ENCODE measurements at places on chromosomes 6 and 20. TPM values are rescaled to one million over a fixed set of nuclear protein-coding genes. Genes with fewer than 3 reads are reported as not detected.
A peak's percentile ranks its signal among the peaks of the same experiment; 100 is the strongest.

- no peaks in the 10 kb centered on the region for H3K36me3 ChIP-seq
- no peaks in the 10 kb centered on the region for H3K27me3 ChIP-seq
- no peak overlapping the region for H3K27ac ChIP-seq
- DNase-seq = no peak
Measured at GRCh38 chr6:61959196-61959595, 326.8 kb downstream of the KHDRBS2 start.

- peaks cover 27% of the 10 kb centered on the region for H3K4me1 ChIP-seq
- no peaks in the 10 kb centered on the region for H3K36me3 ChIP-seq
- DNase-seq = peak; percentile 88
- H3K4me3 ChIP-seq = peak within 1 kb of the TSS; percentile 66
- no peaks in the 10 kb centered on the region for H3K27me3 ChIP-seq
Measured at GRCh38 chr20:37345339-37346235, at the start of gene SRC. SRC (plus strand) TSS chr20:37346140; CDS start chr20:37384154, 38,014 bp downstream.

DNA sequence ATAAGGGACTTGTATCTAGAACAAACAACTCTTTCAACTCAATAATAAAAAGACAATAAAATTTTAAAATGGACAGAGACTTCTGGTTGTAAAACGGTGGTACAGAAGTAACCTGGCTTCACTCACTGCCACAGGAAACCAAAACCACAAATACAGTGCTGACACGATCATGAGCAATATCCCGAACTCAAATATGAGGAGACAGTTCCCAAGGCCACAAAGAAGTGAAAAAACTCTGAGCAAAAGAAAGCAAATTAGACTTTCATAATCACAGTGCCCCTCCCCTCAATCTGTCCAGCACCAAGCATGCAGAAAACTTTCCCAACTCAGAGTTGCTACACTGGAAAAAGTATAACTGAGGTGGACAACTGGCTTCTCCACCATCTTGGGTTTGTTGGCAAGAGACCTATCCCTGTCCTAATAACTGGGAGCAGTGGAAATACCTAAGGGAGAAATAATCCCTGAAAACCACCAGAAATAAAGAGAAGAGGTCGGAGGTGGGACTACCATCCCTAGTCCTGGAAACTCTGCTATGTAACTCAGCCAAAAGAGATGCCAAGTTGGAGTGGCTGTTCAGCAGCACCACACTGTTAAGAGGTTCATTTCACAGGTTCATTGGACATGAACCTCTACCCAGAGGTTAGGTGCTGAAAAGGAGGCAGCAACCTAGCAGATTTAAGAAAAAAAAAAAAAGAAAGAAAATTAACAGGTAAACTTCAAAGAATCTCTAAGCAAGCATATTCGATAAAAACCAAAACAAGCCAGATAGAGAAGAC lies 55.5 kb downstream of the REV3L start:
- DNase-seq = no peak
- H3K36me3 ChIP-seq = peaks cover 18% of the 10 kb centered on the region
- peaks cover 62% of the 10 kb centered on the region for H3K4me1 ChIP-seq
- H3K4me3 ChIP-seq = no peak overlapping the region
- peak overlapping the region; percentile 74 for H3K27ac ChIP-seq

- no peak overlapping the region for H3K4me3 ChIP-seq
- H3K36me3 ChIP-seq = no peaks in the 10 kb centered on the region
- H3K27me3 ChIP-seq = peaks cover 9% of the 10 kb centered on the region
- DNase-seq = no peak
Measured at GRCh38 chr6:88020439-88020838, 27.2 kb upstream of the SPACA1 start.

GRCh38 chr20:10497791-10498190 lies 62.7 kb downstream of the SLX4IP start:
- H3K4me3 ChIP-seq = no peak overlapping the region
- H3K4me1 ChIP-seq = peaks cover 9% of the 10 kb centered on the region
- no peak overlapping the region for H3K27ac ChIP-seq

DNA sequence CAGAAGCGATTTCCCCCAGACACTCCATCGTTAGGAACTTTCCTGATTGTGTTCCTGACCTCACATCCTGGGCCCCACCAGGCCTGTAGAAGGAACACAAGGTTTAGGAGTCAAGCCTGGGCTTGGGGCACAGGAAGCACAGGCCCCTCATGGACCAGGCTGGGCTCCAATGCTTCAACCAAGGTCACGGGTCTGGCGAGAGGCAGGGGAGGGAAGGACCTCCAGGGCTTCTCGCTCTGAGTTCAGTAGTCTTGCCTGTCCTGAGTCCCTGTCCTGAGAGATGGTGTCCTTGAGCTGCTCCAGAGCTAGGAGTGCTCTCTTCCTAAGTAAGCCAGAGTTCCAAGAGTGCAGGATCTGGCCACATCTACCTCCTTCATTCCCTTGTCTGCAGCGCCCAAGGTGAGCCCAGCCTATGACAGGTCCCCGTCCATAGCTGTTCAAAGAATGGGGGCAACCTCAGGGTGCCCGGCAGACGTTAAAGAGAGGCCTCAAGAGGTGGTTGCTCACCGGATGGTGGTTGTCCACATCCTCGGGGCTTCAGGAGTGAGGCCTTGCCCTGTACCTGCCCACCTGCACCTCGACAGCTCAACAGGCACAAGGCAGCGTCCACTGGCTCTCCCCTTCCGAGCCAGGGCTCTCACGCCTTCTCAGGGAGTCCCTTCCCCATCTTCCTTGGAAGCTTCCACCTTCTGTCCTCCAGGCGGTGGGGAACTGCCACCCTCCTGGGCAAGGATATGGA lies 1.6 kb upstream of the TUBB1 start:
- H3K4me3 ChIP-seq = no peak overlapping the region
- no peak for DNase-seq
- no peak overlapping the region for H3K27ac ChIP-seq
- peaks cover 47% of the 10 kb centered on the region for H3K4me1 ChIP-seq
- H3K27me3 ChIP-seq = no peaks in the 10 kb centered on the region

- H3K27me3 ChIP-seq = no peaks in the 10 kb centered on the region
- H3K27ac ChIP-seq = no peak overlapping the region
- H3K36me3 ChIP-seq = peaks cover 29% of the 10 kb centered on the region
- H3K4me3 ChIP-seq = no peak overlapping the region
- H3K4me1 ChIP-seq = peaks cover 33% of the 10 kb centered on the region
- DNase-seq = no peak
Measured at GRCh38 chr6:85628353-85628752, 14.3 kb downstream of the SYNCRIP start.

DNA sequence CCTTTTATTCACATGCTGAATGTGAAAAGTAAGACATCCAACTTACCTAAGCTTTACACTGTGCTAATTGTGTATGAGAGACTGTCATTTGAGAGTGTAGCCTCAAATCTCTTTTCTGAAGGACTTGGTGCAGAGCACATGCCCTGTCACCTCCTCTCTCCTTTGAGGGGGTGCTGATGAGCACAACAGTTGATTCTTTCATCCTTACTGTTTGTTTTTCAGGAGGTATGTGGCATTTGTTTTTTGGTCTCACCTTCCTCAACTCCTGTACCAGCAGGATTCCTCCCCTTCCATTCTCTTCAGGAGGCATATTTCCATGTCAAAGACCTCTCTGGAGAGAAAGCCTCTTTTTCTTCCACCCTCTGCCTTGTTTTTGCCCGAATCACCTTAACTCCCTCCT lies 252.6 kb upstream of the CITED2 start:
- peaks cover 6% of the 10 kb centered on the region for H3K4me1 ChIP-seq
- H3K27ac ChIP-seq = no peak overlapping the region
- H3K4me3 ChIP-seq = no peak overlapping the region
- peaks cover 4% of the 10 kb centered on the region for H3K36me3 ChIP-seq

- no peaks in the 10 kb centered on the region for H3K36me3 ChIP-seq
- DNase-seq = no peak
- H3K4me3 ChIP-seq = no peak overlapping the region
- H3K4me1 ChIP-seq = peaks cover 32% of the 10 kb centered on the region
- H3K27ac ChIP-seq = peak overlapping the region; percentile 86
- no peaks in the 10 kb centered on the region for H3K27me3 ChIP-seq
Measured at GRCh38 chr20:11716239-11716944, 201.3 kb upstream of the BTBD3 start.

DNA sequence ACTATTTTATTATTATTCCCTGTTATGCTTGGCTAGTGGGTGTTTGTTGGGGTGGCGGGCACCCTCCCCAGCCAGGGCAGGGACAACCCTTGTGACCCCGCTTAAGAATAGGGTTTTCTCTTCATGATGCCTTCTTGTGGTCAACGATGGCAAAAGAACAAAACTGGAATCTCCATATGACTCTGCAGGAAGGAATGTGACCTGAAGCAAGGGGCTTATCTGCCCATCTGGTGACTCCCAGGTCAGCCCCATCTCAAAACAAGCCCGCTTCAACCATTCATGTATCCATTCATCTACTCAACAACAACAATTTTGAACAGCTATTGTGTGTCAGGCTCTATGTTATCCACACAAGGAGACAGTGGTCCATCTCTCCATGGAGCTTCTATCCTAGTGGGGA lies 30.9 kb upstream of the TGM6 start:
- H3K36me3 ChIP-seq = no peaks in the 10 kb centered on the region
- peaks cover 18% of the 10 kb centered on the region for H3K27me3 ChIP-seq
- H3K27ac ChIP-seq = no peak overlapping the region
- H3K4me1 ChIP-seq = no peaks in the 10 kb centered on the region
- DNase-seq = no peak

GRCh38 chr6:143675382-143675900 lies 2.3 kb upstream of the PHACTR2 start:
- no peak for DNase-seq
- H3K4me1 ChIP-seq = peaks cover 56% of the 10 kb centered on the region
- H3K27ac ChIP-seq = peak overlapping the region; percentile 82

GRCh38 chr6:158506601-158507000 lies 53.3 kb upstream of the TMEM181 start:
- peaks cover 36% of the 10 kb centered on the region for H3K36me3 ChIP-seq
- no peaks in the 10 kb centered on the region for H3K27me3 ChIP-seq
- H3K27ac ChIP-seq = no peak overlapping the region

DNA sequence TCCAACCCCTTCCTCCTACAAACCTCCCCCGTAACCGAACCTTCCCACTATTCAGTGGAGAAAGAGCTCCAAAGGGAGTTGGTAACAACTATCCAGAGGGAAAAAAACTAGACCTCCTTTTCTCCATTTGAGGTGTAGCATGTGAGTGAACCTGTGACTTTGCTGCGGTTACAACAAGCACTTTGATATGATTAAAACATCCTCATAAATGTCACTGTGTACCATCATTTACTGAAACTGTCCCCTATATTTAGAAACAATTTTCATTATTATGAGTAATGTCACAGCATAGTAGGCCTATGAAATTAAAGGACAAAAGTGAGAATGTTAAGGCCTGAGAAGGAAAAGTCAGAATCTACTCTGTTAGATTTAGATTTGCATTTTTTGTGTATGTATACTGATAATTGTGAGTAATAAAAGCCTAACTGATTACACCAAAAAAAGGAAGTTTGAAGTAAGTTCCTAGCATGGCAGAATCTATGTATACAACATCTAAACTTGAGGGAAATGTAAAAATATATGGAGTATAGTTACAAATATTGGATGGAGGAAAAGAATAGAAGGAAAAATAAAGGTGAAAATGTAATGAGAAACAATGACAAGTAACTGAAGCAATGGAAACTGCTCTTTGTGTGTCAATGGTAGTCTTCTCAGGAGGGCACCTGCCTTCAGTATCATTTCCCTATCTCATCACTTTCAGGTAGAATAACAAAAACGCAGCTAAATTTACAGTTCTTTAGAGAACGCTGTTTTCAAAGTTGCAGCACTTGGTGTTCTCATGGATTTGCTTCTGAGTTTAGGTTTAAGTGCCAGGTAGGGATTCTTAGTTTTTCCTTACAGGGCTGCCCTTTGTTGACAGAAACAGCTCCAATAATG lies 145.9 kb downstream of the IMPG1 start:
- H3K4me1 ChIP-seq = peaks cover 8% of the 10 kb centered on the region
- DNase-seq = no peak
- H3K27ac ChIP-seq = no peak overlapping the region
- no peak overlapping the region for H3K4me3 ChIP-seq
- H3K27me3 ChIP-seq = no peaks in the 10 kb centered on the region
- H3K36me3 ChIP-seq = no peaks in the 10 kb centered on the region

DNA sequence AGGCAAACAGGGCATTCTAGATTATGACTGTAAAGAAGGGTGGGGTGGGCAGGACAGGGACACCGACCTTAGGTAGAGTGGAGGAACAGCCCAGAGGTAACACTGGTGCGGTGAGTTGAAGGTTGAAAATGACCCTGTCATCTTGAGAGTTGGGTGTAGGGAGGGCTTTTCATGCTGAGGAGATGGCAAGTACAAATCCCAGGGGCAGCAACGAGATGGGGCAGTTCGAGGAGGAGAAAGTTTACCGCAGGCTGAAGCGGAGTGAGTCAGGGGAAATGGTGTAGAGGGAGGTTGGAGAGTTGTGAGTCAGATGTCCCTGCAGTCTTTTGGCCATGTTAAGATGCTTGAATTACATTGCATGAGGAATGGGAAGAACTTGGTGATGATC lies 101.1 kb downstream of the HIVEP1 start:
- peak overlapping the region; percentile 73 for H3K27ac ChIP-seq
- no peaks in the 10 kb centered on the region for H3K27me3 ChIP-seq
- peaks cover 27% of the 10 kb centered on the region for H3K4me1 ChIP-seq
- no peak overlapping the region for H3K4me3 ChIP-seq
- no peak for DNase-seq
- peaks cover 18% of the 10 kb centered on the region for H3K36me3 ChIP-seq

DNA sequence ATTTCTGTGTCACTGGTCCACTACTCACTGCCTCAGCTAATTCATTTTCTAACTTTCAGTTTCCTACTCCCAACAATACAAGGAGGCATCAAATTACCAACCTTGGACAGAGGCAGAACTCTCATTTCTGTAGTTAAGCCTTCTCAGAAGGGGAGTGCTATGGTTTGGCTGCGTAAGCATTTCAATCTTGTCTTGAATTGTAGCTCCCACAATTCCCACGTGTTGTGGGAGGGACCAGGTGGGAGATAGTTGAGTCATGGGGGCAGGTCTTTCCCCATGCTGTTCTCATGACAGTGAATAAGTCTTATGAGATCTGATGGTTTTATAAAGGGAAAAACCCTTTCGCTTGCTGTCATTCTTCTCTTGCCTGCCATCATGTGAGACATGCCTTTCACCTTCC lies 22.9 kb downstream of the HLA-DRA start:
- no peaks in the 10 kb centered on the region for H3K36me3 ChIP-seq
- H3K27me3 ChIP-seq = peaks cover 7% of the 10 kb centered on the region
- H3K4me1 ChIP-seq = no peaks in the 10 kb centered on the region
- no peak for DNase-seq
- no peak overlapping the region for H3K4me3 ChIP-seq

DNA sequence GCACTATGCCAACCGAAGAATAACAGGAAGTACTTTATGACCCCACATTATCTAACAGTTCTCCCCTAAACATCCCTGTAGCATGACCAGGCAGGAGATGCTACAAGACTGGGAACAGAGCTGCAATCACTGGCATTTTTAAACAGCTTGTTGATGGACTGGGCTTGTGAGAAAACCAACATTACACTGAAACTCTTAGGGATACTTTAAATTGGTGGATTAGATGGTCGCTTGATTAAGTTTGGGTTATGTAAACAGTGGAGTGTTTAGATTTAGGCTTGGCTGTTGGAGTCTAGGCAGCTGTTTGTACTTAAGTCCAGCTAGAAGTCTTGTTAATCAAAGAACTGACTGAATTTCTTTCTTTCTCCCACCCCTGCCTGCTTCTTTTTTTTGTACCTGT lies 234.1 kb upstream of the BMP2 start:
- H3K27ac ChIP-seq = peak overlapping the region; percentile 34
- no peak for DNase-seq
- no peaks in the 10 kb centered on the region for H3K36me3 ChIP-seq
- H3K4me3 ChIP-seq = no peak overlapping the region
- peaks cover 6% of the 10 kb centered on the region for H3K27me3 ChIP-seq
- peaks cover 13% of the 10 kb centered on the region for H3K4me1 ChIP-seq

NKX2-2 gene
- total RNA-seq = not detected

KDM1B gene
- total RNA-seq = 12.7 TPM

EDN3 gene
- not detected for total RNA-seq

EBF4 gene
- 15.2 TPM for total RNA-seq

All from chondrocyte (in vitro differentiated cells).